ENCODE measurements at places on chromosomes 3 and 15. TPM values are rescaled to one million over a fixed set of nuclear protein-coding genes. Genes with fewer than 3 reads are reported as not detected.

DNA sequence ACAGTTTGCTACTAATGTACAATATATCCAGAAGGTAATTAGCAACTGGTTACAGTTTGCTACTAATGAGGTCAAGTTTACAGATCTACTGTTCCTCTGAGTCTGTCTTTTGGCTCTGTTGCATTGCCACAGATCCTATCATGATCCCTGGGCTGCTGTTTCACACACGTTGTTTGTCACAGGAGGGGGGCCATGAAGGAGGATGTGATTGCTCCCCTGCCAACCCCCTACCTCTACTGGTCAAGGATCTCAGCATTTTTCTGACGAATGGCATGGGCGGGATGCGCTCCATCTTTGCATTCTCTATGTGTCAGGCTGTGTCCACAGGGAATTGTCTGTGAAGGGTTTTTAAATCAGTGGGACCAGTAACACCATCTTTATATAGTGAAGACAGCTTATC, 91.9 kb downstream of the CHL1 start:
- no peak for DNase-seq

DNA sequence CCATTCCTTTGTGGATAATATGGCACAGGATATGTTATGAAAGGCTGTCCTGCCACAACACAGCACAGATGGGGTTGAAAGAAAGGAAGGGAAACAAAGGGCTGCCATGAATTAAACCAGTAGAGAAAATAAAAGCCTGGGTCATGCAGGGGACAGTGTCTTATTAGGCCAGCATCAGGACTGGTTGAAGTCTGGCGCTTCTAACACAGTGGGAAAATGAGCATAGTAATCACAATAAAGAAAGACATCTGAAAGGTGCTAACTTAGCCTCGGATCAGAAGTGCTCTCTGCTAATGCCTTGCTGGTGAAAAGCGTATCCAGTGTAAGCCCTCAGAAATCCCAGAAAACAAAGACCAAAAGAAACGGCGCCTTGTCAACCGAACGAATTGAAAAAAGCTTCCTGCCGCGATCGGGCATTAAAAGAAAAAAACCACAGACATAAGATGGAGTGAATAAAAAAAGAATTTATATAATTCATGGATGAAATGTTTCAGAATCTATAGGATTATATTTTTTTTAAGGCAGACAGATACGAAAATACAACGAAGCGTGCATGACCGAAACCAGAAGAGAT, 566 bp upstream of the MKRN3 start:
- no peak for DNase-seq

Gene CXCR6
- total RNA-seq: 0.87 TPM

GRCh38 chr3:125437631-125438435, 62.7 kb upstream of the ZNF148 start:
- peak; percentile 51 for DNase-seq

DNA sequence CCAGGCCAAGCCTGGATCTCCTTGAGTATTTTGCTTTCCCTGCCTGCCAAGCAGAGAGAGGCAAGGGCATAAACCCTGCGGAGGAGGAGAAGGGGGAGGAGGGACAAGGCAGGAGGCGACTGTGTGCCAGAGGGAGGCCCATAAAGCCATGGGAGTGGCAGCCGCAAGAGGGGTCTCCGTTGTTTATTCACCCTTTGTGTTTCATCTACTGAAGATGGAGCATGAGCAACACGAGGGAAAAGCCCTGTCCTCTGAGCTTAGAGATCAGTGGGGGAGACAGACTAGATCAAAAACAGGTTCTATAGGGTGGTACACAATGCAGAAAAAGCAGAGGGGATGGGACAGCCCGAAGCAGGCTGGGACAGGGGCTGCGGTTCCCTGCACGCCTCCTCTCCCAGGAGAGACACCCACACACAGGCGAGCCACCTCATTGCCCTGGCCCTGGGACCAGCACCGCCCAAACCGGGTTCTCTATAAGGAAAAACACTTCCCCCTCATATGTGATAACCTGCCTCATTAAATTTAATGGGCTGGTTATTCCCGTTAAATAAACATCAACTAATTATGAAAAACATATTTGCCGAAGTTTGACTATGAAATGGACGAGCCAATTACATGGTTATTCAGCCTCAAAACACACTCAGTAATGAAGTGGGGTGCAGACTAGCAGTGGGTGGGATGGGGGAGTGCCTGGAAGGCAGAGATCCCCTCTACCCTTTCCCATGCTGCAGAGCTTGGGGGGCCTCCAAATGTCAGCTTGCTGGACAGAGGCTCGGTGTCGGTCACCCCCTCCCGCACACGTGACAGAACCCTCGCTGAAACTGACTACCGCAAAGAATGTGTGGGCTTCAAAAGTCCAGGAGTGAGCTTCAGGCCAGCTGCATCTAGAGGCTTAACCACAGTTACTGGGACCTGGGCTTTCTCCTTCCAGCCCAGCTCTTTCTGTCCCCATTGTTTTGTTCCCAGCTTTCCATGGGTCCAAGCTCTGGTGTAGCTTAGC, 14.2 kb upstream of the PLXNA1 start:
- no peak for DNase-seq

Gene GOLGA8J
- total RNA-seq: not detected

GRCh38 chr3:31016196-31016595, 121.7 kb upstream of the GADL1 start:
- DNase-seq: no peak

DNA sequence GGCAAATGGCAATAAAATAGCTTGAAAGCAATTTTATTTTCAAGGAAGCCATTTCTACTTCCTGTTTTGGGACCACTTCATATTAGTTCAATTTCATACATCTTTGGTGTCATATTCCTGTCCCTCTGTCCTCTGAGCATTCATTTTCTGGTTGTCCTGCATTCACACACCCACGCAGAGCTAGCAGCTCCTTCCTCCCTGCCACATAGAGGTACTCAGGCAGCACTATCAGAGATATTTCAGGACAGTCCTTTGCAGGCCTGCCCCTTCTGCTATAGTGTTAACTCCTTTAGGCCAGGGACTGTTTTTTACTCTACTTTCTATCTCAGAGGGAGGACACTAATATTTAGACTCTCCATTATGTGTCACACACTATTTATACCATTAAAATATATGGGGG, 132.0 kb downstream of the ECT2 start:
- no peak for DNase-seq

GRCh38 chr15:84988909-84989644, 7.4 kb downstream of the PDE8A start:
- no peak for DNase-seq

- DNase-seq: no peak
These were observed 51.0 kb downstream of the EOMES start for GRCh38 chr3:27671101-27671500.

GRCh38 chr15:78810003-78810361, 1.3 kb downstream of the ADAMTS7 start:
- DNase-seq: no peak

GRCh38 chr15:91116113-91117067, 16.3 kb downstream of the SV2B start:
- peak; percentile 20 for DNase-seq

GRCh38 chr15:47727676-47728075, 10.4 kb downstream of the SEMA6D start:
- no peak for DNase-seq

GRCh38 chr3:42101048-42101447, 9.9 kb downstream of the TRAK1 start:
- peak; percentile 66 for DNase-seq

Gene GPR15
- not detected for total RNA-seq

- no peak for DNase-seq
These were observed 10.3 kb downstream of the GPR156 start for GRCh38 chr3:120274739-120275167.

DNA sequence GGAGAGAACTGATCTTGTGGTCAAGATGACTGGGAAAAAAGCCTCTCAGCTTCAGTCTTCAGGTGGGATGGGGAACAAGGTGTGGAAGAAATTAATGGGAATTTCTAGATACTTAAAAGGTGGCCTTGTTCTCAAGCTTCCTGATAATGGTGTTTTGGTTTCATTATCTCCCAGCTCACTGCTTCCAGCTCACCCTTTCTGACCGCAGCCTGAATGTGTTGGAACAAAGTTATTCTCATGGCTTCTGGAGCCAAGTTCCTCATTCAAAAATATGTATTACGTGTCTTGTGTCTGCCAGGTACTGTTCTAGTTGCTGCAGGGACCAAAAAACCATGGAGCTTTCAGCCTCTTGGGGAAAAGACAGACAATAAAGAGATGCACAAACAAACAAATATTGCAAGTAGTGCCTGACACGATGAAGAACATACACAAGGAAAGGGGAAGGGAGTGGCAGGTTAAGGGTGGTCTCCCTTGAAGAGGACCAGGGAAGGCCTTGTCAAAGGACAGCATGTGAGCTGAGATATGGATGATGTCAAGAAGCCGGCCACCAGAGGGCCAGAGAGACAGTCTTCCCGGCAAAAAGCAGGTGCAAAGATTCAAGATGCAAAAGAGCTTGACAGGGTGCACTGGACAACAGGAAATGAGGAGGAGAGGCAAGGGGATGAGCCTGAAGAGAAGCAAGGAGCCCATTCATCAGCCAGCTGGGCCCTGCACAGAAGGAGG, 35.5 kb downstream of the ARRDC4 start:
- no peak for DNase-seq

GRCh38 chr15:80457896-80458295, 53.7 kb downstream of the ARNT2 start:
- DNase-seq: no peak

Gene SLC22A14
- not detected for total RNA-seq

- no peak for DNase-seq
These were observed 102.5 kb upstream of the PDZRN3 start for GRCh38 chr3:73727117-73727821.

- DNase-seq: no peak
These were observed 7.0 kb downstream of the MELTF start for GRCh38 chr3:197022405-197023231.

DNA sequence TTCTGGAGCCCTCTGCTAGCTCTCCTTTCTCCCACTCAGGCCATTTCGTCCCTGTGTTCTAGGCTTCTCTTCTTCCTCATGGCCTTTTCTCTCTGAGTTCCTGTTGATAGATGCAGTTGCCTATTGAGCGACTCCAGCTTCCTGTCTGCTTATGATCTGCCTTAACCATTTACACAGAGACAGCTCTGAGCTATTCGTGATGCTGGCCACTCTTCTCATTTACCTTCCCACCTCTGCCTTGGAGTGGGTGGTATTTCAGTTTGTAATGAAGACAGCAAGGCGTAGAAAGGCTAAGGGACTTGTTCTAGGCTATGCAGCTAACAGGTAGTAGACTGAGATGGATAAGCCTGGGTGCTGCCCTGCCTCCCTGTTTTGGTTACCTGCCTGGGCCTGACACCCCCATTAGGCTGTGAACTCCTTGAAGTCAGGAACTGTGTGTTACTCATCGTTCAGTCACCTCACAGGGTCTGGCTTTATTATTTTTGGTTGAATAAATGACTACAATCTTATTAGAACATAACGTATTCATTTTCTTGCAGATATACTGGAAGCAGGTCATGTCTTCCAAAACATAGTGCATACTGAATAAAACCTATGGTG, 12.6 kb upstream of the ZBTB47 start:
- no peak for DNase-seq

Gene SLC51B
- 2.7 TPM for total RNA-seq

Gene ADAMTSL3
- 19.5 TPM for total RNA-seq

DNA sequence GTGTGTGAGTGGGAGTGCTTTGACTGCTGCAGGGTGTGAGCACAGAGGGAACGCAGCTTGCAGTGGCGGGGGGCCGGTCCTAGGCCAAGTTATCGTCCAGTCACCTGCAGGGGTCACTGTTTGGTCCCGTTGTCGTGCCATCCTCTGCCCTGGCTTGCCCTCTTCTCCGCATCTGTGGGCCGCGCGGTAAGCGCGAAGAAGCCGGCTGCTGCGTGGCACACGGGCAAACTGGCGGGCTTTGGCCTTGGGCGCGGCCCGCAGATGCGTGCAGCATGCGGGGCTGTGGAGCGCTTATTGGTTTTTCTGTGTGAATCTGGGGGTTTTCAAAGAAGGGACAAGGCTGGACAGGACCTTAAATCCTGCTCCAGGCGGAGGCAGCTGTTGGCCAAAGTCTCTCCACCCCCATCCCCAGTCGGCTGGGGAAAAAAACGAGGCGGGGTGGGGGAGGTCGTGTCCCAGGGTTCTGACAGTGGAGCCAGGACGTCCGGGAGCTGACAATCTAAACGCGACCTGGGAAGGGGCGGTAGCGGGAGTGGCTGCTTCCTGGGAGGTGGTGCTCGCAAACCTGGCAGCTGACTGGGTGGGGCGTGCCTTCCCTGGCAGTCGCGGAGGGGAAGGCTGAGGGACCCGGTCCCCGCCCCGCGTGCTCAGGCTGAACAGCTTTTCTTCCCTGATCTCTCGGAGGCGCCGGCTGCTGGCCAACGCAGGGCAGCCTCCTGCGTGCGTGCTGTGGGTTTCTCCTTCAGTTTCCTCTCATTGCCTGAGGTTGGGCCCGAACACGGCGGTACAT, 39.7 kb upstream of the VEPH1 start:
- DNase-seq: peak; percentile 66

Measured in tibial nerve (tissue), 4 donors.